ENCODE measurements at places on chromosomes 13 and 19.

GRCh38 chr19:52585604-52586003 is 15.5 kb downstream of the ZNF701 start:
- no peak for DNase-seq

- DNase-seq, result no peak
Measured at GRCh38 chr13:64801768-64802167, 2428.4 kb downstream of the PCDH9 start.

DNA sequence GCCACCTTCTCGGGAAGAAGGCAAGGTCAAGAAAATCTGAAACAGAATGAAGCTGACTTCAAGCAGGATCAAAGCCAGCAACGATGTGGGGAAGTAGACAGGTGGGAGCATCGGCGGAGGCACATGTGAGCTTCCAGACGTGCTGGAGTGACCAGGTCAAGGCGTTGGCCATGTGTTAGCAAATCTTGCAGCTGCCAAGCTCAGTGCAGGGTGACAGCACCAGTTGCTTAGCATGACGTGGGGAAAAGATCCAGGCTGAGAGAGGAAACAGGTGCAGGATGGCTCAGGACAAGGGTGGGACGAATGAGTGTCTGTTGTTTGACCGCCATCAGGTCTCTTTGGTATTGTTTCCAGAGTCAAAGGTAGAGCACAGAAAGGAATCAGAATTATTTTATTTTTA is 92.3 kb downstream of the TNFSF13B start:
- DNase-seq, result no peak

- DNase-seq, result no peak
Measured at GRCh38 chr13:90535421-90535820, 812.1 kb upstream of the MIR17HG start.

- no peak for DNase-seq
Measured at GRCh38 chr19:57947088-57947418, 453 bp downstream of the ZNF256 start.

- no peak for DNase-seq
Measured at GRCh38 chr19:35851213-35852028, 883 bp downstream of the NPHS1 start.
